ENCODE measurements at places on chromosomes 7 and 10.

DNA sequence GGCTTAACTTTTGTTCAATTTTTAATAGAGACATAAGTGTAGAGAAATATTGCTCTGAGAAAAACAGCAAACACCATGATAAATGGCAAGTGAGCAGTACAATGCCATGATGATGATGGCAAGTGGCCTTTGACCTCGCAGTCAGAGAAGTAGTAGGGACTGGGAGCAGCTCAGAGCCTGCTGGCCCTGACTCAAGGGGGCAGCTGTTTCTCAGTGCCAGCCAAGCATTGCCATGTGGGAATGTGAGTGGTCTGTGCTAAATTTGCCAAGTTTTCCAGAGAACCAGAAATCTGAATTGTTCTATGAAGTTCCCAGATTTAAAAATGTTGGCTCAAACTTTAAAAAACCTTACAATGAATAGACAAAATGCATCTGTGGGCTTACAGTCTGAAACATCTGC lies 187.9 kb downstream of the BICC1 start:
- no peak for DNase-seq

- DNase-seq, result no peak
Observed at GRCh38 chr7:45328403-45328981, 170.9 kb downstream of the RAMP3 start.

DNA sequence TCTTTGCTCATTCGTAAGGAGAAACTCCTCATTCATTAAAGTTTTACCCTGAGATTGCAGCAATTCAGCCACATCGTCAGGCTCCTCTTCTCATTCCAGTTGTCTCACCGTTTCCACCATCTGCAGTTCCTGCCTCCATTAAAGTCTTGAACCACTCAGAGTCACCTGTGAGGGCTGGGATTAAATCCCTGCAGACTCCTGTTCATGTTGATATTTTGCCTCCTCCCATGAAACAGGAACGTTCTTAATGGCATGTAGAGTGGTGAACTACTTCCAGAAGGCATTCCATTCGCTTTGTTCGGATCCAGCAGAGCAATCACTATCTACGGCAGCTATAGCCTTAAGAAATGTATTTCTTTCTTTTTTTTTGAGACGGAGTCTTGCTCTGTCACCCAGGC lies 96.5 kb upstream of the FAM20C start:
- no peak for DNase-seq

DNA sequence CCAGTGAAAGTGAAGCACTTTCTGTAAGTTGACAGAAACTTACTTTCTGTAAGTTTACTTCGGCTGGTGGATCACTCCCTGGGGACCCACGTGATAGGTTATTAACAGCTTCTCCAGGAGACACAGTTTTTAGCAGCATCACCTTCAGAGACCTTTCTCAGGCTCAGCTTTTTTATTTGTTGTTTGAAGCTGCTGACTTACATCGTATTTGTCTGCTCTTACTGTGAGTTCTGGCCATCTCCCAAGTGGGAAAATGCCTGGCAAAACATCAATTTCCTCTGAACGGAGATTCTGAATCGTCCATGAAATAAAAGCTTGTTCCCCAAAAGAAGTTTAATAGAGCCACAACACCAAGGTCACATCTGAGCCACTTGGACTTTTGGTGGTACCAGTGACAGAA lies 178.7 kb upstream of the PODXL start:
- DNase-seq, result no peak

GRCh38 chr7:29087840-29088170 lies 58.5 kb downstream of the CPVL start:
- DNase-seq, result no peak

GRCh38 chr10:88896994-88897853 lies 17.2 kb downstream of the STAMBPL1 start:
- DNase-seq, result peak; percentile 42

- peak; percentile 83 for DNase-seq
Observed at GRCh38 chr7:74002474-74003017, 25.4 kb upstream of the ELN start.

- no peak for DNase-seq
Observed at GRCh38 chr10:42867571-42867970, 85.0 kb downstream of the BMS1 start.

GRCh38 chr7:71558806-71559613 lies 427.1 kb downstream of the GALNT17 start:
- DNase-seq, result no peak

DNA sequence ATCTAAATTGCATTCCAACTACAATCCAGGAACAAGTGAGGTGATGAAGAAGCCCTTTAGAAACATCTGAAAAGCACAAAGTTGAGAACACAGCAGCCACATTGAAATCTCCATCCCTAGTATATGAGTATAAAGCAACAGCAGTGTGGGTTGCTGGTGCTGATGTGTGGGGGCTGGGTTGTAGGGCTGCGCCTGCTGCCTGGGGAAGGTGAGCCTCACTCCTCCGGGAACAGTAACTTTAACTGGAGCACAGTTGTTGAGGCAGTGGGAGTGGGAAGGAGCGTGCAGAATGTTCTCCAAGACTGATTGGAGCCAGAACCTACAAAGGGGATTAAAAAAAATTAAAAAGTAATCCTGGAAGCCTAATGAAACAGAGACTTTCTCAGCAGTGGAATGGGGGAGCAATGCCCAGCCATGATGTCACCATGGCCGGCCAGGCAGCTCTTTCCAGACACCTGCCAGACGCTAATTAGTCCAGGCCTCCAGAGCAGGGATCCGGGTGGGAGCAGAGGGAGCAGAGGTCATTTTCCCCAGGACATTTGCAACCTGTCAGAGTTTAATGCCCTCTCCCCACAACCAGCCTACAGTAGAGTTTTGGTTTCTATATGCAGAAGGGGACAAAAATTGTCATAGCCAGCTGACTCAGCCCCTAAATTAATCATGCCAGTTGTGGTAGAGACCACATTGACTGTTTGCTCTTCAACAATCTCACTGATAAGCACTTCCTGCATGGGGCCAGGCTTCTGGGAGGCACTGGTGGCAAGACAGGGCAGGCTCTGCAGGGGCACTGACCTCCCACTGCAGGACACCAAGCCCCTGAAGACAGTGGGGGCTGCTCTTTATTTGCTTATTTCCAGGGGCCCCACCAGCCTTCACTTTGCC lies 133.0 kb upstream of the ZNF32 start:
- peak; percentile 93 for DNase-seq

GRCh38 chr7:122528879-122529481 lies 169.9 kb downstream of the RNF133 start:
- DNase-seq, result peak; percentile 63

GRCh38 chr7:47038621-47039020 lies 543.3 kb downstream of the TNS3 start:
- DNase-seq, result no peak

GRCh38 chr10:46216003-46216634 lies 70.7 kb upstream of the ANTXRL start:
- DNase-seq, result no peak

GRCh38 chr7:141366091-141366621 lies 185.1 kb upstream of the AGK start:
- no peak for DNase-seq

GRCh38 chr10:78764436-78764835 lies 304.3 kb upstream of the ZMIZ1 start:
- peak; percentile 24 for DNase-seq

DNA sequence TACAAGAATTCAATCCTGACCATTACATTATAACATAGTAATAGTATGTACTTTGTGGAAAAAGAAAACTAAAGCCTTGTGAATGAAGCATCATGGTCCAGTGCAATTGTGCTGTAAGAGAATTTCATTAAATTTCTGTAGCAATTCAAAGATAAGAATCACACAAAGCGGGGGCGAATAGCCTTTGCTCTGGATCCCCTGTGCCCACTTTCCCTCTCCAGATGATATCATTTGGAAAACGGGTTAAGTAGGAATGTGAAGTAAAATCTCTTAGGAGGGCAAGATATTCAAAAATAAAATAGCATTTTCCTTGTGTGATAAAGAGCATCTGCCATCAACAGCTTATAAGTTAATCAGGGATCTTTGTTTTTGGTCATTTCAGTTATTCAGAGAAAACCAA lies 177.1 kb downstream of the CHRM2 start:
- DNase-seq, result no peak

DNA sequence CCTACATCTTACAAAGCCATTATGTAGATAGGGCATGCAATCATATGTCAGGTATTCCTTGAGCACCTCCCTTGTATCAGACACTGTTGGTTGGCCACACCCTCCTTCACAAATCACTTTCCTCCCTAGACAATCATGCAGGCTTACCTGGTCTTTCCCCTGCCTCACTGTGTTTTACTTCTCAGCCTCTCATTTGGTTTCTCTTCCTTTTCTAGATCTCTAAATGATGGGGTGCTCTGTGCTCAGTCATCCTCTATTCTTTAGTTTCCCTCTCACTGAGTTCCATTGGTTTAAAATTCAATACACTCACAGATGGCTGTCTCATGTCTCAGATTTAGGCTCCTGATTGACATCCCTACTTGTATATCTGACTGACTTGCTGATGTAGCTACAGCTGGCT lies 31.4 kb downstream of the ANK3 start:
- no peak for DNase-seq

DNA sequence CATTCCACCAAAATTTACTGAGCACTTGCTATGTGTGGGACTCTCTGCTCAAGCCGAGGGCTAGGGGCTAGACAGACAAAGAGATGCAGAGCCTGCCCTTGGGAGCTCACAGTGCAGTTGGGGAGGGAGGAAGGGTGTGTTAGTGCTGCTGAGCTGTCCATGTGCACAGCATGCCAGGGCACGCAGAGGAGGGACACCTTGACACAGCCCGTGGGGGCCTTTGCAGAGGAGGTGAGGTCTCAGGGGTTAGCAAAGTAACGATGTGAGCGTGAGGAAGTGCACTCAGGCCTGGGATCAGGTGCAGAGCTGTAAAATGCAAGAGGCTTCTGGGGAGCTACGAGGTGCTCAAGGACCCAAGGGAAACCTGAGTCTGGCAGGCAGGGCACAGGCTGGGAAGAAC lies 16.3 kb downstream of the PRKCQ start:
- DNase-seq, result no peak

GRCh38 chr7:86749741-86750665 lies 106.3 kb downstream of the GRM3 start:
- no peak for DNase-seq

DNA sequence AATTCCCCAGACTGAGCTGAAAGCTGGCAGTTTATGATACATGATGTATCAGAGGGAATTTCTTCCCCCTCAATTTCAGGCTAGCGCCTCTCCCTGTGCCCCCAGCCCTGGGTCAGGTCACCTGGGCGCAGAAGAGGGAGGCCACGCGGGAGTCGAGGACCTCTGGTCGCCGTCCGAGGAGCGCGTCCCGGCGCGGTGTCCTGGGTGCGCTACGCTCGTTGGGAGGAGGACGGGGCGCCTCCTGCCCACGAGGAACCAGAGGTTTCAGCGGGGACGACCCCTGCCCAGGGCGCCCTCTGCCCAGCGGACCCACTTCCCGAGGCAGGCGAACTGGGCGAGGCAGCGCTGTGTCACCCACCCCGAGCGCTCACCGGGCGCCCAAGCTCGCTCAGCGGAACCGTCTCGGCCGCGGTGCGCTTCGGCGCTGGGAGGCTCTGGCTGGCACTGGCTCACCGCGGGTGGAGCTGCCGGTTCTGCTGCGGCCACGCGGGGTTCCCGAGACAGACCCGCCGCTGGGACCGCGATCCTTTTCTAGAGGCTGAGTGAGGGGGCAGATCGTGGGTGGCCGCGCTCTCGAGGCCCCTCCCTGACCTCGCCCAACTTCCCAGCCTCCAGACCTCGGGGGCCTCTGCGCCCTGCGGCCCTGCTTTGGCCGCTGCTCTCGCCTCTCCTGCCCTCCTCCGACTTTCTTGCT lies at the start of gene FAM237B:
Gene FAM237B, minus strand, starts transcription at position 504 of the 694 bp plus-strand sequence. CDS start 1,556 bp downstream, outside the sequence.
- DNase-seq, result peak; percentile 28

DNA sequence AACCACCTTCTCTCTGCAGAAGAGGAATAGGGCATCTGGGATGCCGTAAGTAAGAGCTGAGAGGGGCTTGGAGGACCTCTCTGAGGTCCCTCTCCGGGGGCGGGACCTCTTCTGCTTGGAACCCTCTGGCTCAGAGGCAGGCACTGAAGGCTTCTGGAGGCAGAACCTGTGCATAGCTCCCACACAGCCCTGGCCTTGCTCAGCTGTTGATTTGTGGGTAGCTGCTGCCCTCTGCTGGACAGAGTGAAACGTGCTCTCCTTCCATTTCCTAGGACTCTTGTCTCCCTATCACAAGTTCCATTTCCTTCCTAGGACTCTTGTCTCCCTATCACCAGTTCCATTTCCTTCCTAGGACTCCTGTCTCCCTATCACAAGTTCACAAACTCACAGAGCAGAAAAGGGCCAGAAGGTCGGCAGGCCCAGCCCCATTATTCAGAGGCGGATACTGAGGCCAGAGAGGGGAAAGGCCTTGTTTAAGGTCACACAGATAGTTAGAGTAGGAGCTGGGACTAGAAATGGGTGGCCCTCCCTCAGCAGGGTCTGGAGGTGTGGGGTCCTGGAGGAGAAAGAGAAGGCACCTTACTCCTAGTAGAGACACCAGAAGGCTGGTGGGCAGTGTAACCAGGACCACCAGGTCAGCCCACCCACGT lies 30.3 kb upstream of the GARS1 start:
- DNase-seq, result peak; percentile 92
